Subcutaneous adipose tissue (tissue), 4 donors: ENCODE measurements at places on chromosomes 2 and 18. TPM values are rescaled to one million over a fixed set of nuclear protein-coding genes. Genes with fewer than 3 reads are reported as not detected.

The CTAGE1 gene
- total RNA-seq, result not detected

The IL1R2 gene
- 8.3 TPM for total RNA-seq

The MYO5B gene
- total RNA-seq, result 1.3 TPM

The DSC3 gene
- 1.1 TPM for total RNA-seq

The ZSWIM2 gene
- not detected for total RNA-seq

The EN1 gene
- total RNA-seq, result 2.4 TPM

The MROH2A gene
- not detected for total RNA-seq

The CCBE1 gene
- total RNA-seq, result 12.4 TPM

The CPO gene
- total RNA-seq, result not detected

The SLC38A11 gene
- 2.2 TPM for total RNA-seq

The HDLBP gene
- 434 TPM for total RNA-seq

The FOXD4L1 gene
- total RNA-seq, result not detected

The SIX3 gene
- not detected for total RNA-seq

The SPR gene
- 46.1 TPM for total RNA-seq

The SLC9A4 gene
- not detected for total RNA-seq
